Right ventricle myocardium superior (tissue), 1 donor: ENCODE measurements at places on chromosomes 4 and X. TPM values are rescaled to one million over a fixed set of nuclear protein-coding genes. Genes with fewer than 3 reads are reported as not detected.

- DNase-seq, result no peak
Measured at GRCh38 chr4:6420036-6420435, 52.4 kb downstream of the PPP2R2C start.

RIPPLY1 gene
- not detected for total RNA-seq

TKTL2 gene
- not detected for total RNA-seq

GRCh38 chrX:134733591-134733990, 75.3 kb upstream of the PLAC1 start:
- DNase-seq, result no peak

DNA sequence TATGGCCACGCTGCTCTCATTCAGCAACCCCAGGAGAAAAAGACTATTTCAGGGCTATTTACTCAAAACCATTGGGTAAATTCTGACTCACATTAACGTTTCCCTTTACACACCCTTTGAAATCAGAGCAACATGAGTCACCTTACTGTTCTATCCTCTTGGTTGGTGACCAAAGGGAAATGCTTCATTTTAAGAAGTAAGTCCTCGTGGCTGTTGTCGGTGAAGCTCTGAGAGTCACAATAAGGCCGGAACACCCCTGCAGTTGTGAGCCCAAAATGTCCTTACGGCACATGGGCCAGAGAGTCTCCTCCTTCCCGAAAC, 56.3 kb upstream of the SPRY1 start:
- DNase-seq, result no peak

- DNase-seq, result no peak
Measured at GRCh38 chrX:19496711-19497110, 18.6 kb downstream of the MAP3K15 start.

RBM46 gene
- total RNA-seq, result not detected

- no peak for DNase-seq
Measured at GRCh38 chr4:97394653-97395052, 748.6 kb downstream of the STPG2 start.

GRCh38 chrX:23633834-23634580, 33.3 kb upstream of the PRDX4 start:
- no peak for DNase-seq

CPEB2 gene
- total RNA-seq, result 26.2 TPM
